ENCODE measurements at places on chromosomes 7 and 10.

DNA sequence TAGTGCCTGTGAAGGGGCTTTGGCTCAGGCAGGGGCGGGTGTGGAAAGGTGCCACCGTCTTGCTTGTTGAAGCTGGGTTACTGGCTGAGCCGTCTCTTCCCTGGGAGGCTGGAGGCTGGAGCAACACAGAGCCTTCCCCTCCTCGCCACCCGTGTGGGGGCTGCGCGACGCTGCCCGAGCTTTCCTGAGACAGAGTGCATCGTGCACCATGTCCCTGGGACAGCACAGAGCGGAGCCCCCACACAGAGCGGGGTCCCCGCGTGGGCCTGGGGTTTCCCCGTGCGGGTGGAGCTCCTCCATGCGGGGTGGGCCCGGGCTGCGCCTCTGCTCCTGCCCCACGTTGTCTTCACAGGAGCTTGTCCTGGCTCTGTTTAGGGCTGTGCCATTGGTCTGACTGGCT, 69.9 kb downstream of the INPP5A start:
- DNase-seq, result no peak

GRCh38 chr10:63614371-63614891, 93.2 kb downstream of the REEP3 start:
- DNase-seq, result no peak

- no peak for DNase-seq
Observed at GRCh38 chr10:95755511-95756004, 405 bp upstream of the ENTPD1 start.

DNA sequence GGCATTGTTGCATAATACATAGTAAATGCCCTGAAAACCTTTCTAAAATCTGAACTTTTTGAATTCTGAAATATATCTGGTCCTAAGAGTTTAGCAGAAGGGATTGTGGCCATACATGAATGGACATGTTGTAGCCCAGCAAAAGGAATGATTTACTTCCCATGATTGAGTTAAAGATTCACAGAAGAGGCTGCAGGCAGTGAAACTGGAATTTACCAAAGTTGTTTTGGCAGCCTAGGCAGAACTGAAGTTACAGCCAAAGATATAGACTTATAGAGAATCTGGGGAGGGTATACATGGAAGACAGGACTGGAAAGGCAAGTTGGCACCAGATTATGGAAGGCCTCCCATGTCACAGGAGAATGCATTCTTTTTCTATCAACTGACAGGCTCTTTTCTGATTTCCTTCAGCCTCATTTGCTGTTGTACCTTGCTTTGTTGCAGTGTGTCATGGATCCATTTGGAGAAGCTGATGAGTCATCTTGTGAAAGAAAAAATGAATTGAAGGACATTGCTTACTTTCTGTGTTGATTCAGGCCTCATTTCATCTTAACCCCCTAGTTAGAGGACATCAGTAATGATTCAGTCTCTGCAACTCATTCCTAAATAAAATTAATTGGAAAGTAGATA, 356.2 kb upstream of the LRGUK start:
- DNase-seq, result no peak

DNA sequence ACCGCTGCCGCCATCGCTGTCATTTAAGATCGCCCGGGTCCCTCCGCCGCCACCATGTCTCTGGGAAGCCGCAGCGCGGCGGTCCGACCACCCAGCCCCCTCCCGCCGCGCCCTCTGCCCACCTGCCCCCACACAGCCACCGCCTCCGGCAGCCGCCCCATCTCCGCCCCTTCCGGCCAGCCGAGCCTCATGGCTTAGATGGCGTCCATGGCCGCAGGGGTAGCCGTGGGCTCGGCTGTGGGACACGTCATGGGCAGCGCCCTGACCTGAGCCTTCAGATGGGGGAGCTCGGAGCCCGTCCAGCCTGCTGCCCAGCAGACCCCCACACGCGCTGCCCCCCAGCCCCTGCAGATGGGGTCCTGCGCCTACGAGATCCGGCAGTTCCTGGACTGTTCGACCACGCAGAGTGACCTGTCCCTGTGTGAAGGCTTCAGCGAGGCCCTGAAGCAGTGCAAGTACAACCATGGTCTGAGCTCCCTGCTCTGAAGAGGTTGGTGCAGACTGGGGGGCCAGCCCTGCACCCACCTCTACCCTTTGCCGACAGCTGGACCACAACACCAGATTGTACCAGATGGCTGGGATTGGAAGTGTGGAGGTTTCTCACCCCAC, 38.0 kb upstream of the TARP start:
- DNase-seq, result peak; percentile 11

DNA sequence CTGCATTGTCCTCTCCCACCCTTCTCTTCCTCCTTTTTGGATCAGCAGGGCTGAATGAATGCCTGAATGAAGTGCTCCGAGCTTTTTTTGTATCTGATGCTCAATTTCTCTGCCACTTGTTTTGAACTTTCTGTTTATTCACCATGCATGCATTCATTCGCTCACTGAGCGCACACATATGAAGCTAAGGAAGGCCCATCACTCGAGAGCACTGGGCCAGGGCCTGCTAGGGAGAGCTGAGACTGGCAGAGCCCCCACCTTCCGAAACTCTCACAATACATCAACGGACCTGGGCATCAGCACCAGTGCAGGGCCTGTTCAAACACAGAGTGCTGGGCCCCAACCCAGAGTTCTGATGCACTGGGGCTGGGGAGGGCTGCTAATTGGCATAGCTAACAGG, 45.7 kb downstream of the RPS24 start:
- DNase-seq, result no peak

GRCh38 chr10:64037071-64037661, 516.0 kb downstream of the REEP3 start:
- DNase-seq, result no peak

- peak; percentile 97 for DNase-seq
Observed at GRCh38 chr7:47474937-47475879, 106.7 kb downstream of the TNS3 start.

DNA sequence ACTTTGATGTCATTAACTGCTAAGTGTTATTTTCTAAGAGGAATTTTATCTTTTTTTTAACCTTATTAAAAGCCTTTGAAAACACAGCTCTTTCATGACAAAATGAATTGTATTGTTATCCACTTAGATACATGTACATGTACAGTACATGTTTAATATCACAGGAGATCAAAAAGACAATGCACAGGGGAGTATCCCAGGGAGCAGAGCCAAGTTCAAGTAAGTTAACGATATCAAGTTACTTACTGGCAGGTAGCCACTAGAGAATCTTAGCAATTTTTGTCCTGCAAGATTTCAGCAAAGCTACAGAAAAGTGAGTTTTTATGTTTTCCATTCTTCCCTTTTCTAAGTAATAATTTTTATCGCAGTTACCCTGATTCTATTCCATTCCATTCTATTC, 33.9 kb upstream of the ARL4A start:
- DNase-seq, result no peak

GRCh38 chr10:15704581-15704968, 15.1 kb downstream of the ITGA8 start:
- DNase-seq, result no peak
